Activated CD8-positive, alpha-beta memory T cell treated with anti-CD3 and anti-CD28 coated beads, Interleukin-2, amount 50 U/mL, for 4 hours (primary cell): ENCODE measurements at places on chromosomes 16 and 17.

DNA sequence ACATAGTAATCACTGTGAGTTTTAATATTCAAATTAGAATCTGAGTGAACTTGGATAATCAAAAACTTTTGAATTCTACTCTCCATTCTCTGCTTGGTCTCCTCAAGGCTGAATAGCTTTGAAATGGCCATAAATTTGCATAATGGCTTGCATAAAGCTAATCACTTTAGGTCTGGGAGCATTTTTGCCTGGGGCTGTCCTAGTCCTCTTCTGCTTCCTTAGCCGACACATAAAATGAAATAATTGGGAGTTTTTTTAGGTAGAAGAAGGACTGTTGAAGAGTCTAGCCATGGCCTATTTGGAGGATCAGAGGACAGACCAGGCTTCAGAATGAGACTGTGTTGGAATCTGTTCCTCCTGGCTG is 91.4 kb upstream of the EEF2KMT start:
- no peak for DNase-seq

DNA sequence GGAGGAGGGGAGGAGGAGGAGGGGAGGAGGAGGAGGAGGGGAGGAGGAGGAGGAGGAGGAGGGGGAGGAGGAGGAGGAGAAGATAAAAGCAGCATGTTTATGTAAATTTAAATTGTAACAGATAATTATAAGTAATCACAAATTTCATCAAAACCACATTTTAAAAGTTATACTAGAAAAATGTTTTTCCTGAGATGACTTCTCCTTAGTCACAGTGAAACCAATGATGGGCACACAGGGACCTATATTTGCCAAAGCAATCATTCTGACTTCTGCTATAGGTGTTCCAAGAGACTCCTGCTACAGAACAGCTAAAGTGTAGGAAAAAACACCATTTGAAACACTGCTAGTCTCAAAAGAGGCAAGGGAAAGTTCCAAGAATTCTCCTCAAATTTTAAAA is 66.4 kb downstream of the CEP95 start:
- DNase-seq = no peak

DNA sequence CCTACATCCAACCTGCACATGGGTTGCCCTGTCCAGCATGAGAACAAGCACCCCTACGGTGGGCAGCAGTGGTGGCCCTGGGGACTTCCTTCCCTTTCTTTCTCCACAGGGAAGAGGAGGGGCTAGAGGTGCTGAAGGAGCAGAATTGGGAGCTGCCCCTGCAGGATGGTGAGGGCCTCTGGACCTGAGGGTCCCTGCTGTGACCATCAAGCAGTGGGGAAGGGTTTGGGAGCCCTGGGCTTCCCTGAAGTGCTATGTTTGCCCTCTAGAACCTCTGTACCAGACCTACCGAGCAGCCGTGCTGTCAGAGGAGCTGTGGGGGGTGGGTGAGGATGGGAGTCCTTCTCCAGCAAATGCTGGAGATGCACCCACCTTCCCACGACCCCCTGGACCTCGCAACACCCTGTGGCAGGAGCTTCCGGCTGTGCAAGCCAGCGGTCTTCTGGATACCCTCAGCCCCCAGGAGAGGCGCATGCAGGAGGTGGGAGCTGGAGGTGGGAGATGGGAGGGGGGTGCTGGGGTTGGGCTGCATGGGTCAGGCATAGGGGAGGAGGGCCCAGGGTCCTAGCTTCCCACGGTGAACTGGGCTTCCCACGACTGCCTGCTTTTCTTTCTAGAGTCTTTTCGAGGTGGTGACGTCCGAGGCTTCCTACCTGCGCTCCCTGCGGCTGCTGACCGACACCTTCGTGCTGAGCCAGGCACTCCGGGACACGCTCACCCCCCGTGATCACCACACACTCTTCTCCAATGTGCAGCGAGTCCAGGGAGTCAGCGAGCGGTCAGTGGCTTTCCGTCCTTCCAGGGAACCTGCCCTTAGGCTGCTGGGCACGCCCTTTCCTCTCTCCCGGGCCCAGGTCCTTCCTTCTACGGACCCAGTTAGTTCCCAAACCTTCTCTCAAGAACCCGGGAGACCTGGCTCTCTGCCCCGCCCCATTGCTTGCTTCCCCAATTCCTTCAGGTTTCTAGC is 5.0 kb downstream of the ARHGEF15 start:
- no peak for DNase-seq

- DNase-seq = no peak
Measured at GRCh38 chr16:81938326-81939163, 72.7 kb downstream of the SDR42E1 start.

DNA sequence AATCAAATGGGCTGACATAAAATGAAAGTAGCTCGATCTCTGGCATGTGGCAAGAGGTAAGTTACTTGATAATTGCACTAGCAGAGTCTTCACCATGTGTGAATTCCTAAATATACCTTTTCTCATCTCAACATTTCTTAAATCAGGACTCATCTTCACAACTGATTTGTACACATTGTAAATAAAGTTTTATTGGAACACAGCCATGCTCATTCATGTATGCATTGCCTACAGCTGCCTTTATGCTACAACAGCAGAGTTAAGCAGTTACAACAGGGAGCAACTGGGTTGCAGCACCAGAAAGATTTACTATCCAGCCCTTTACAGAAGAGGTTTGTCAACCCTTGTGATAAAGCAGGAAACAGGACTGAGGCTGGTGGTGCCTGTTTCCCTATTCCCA is 48.1 kb downstream of the ARHGAP17 start:
- DNase-seq = no peak

- no peak for DNase-seq
Measured at GRCh38 chr17:4551141-4551540, 4.0 kb downstream of the MYBBP1A start.

GRCh38 chr16:57374067-57374534 is 1.8 kb downstream of the CX3CL1 start:
- DNase-seq = no peak

DNA sequence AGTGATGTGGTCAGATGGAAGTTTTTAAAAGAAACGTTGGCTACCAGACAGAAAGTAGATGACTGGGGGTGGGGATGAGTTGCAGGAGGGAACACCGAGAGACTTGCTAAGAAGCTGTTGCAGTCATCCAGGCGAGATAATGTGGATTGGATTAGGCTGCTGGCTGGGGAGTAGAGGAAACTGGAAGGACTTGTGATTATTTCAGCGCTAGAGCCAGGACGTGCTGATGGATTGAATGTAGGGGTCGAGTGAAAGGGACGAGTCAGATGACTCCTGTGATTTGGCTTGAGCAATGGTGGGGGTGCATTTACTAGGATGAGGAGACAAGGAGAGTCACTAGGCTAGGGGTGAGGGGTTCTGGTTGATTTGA is 88.5 kb downstream of the CLEC16A start:
- no peak for DNase-seq

DNA sequence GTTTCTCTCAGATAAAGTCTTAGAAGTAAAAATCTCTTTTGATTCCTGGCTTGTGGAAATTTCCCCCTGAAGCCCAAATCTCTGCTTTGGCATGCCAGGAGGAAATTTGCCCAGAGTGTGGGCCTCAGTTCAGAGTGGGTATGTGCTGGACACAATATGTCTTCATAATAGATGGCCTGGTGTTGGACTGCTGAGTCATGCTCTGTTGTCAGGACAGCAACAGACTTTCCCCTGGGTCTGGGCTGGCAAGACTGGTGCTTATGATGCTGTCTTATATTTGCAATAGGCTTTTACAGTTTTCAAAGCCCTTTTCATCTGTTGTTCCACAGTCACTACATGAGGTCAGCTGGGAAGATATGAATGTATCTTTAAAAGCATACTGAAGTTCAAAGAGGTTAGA is 57.0 kb downstream of the SHISA9 start:
- DNase-seq = no peak

DNA sequence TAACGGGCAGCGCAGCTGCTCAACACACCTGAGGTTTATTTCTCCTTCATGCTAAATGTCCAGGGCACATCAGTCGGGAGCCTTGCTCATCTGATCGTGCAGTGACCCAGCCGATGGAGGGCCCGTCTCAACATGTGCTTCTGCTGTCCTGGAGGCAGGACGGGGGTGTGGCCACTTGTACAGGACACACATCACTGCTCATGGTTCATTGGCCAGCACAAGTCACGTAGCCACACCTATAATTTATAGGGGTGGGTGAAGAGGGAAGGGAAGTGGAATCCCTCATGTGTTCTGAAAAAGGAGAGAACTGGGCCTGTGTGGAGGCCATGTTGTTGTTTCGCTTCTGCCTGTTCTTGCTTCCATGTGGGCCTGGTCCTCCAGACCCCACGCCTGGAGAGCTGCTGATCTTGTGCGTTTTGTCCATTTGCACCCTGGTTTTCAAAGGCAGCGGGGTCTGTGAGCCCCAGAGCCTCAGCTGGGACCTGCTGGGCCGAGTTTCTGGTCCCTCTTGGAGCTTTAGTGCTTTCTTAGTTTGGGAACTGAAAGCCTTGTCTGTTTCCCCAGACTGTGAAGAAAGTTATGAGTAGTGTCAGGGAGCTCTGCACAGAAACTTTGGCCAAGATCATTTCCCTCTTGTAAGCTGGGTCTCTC is 60.5 kb downstream of the CMIP start:
- no peak for DNase-seq

- DNase-seq = no peak
Measured at GRCh38 chr17:66799849-66800537, 34.9 kb upstream of the CACNG5 start.

GRCh38 chr17:16243385-16243784 is 26.4 kb downstream of the PIGL start:
- DNase-seq = no peak

- DNase-seq = no peak
Measured at GRCh38 chr16:84650062-84650991, 2.0 kb downstream of the KLHL36 start.
